ENCODE measurements at places on chromosomes 12 and 14.

GRCh38 chr12:12228402-12228801, 38.4 kb downstream of the LRP6 start:
- DNase-seq: no peak

GRCh38 chr12:19432309-19433170, 6.8 kb upstream of the AEBP2 start:
- DNase-seq: no peak

GRCh38 chr12:120767071-120768024, 41.7 kb downstream of the ACADS start:
- no peak for DNase-seq

DNA sequence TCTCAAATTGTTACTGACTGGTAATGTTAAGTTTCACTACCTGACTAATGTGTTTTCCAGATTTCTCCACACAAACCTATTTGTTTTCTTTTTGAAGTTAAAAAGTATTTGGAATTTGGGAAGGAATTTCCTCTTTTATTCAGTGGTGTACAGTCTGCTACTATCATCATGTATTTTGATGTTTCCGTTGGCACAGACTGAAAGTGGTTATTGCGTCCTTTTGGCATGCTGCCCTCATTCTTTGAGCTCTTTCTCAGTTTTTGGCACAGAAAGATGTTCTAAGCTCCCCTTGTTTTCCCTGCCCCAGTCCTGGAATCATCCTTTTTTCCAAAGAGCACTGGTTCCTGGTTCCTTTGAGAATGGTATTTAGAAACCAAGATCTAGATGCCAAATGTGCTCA, 31.4 kb upstream of the RTRAF start:
- no peak for DNase-seq

- DNase-seq: no peak
Observed at GRCh38 chr12:132563911-132564310, 46.5 kb downstream of the LRCOL1 start.

- DNase-seq: no peak
Observed at GRCh38 chr14:47346849-47347248, 328.6 kb downstream of the MDGA2 start.

- peak; percentile 32 for DNase-seq
Observed at GRCh38 chr12:127381043-127381668, 885.8 kb upstream of the TMEM132C start.

GRCh38 chr12:12901158-12901791, 9.9 kb downstream of the GPRC5A start:
- no peak for DNase-seq

GRCh38 chr14:94795372-94795771, 25.5 kb upstream of the GSC start:
- DNase-seq: no peak

DNA sequence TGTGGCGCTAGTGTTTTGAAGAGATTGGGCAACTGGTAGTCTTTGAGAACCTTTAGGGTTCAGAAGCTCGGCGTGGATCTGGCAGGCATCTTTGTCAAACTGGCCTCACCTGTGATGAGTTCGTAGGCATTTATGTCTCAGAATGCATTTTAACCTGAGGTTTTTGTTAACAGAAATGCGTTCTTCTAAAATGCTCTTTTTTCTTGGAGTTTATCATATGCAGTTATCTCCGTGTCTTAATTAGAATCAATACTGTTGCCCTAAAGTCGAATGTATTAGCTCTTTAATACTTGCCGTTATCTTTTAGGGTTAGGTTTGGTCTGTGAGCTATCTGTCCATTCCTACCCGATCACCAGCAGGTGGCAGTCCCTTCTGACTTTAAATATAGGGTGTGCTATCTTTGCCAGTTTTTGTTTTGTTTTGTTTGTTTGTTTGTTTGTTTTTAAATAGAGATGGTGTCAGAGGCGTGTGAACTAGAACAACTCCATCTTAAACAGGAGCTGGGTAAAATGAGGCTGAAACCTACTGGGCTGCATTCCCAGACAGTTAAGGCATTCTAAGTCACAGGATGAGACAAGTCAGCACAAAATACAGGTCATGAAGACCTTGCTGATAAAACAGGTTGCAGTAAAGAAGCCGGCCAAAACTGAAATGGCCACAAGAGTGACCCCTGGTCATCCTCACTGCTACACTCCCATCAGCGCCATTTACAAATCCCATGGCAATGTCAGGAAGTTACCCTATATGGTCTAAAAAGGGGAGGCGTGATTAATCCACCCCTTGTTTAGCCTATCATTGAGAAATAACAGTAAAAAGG, 1.4 kb downstream of the ATF1 start:
- peak; percentile 50 for DNase-seq

DNA sequence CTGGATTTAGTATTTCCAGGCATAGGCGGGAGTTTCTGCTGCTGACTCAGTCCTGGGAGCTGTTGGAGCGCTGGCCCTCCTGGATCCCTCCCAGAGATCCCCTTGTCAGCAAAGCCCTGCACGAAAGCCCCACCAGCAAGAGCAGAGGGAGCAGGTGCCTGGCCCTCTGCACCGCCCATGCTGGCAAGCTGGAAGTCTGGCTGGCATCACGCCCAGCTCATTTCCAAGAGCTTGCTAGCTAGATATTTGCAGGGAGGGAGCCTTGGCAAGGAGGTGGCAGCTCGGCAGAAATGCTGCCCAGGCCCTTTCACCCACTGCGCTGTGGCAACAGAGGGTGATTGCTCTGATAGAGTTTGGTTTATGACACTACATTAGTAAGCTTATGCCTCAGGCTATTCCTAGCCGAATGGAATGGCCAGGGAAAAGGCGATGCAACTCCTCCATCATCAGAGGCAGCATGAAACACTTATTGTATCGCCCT, 193.9 kb downstream of the EMP1 start:
- no peak for DNase-seq

DNA sequence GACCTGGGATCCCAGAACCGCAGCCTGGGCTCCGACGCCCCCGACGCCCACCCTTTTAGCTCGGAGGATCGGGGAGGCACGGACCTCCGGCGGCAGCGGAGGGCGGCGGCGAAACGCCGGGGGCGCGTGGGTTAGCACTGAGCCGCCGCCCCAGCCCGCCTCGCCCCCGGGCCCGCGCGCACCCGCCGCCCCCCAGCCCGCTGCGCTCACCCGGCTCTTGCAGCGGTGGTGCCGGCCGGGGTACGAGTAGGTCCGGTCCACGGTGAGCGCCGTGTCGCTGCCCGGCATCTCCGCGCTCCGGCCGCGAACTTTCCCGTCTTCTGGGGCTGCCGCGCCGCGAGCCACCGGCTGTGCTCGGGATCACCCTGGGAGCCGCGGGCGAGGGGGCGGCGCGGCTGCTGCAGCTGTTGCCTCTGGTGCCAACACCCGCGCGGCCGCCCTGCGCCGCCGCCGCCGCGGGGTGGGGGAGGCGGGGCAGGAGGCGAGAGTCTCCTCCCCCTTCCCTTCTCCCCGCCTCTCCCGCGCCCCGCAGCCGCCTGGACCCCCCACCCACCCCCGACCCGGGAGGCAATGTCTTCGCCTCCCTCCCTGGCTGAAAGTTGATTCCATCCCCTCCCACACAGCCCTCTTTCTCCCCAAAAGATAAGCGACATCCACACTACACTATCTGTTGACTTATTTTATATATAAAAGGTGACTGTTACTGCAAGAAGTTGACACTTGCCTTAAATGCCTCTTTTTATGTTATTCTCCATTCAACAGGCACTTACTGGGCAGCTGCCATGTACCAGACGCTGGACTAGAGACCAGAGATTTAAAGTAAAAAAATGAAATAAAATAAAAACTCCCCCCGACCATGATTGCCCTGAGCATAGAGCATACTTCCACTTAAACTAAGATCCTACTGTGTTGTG, at the start of gene TMCC3:
TMCC3 (minus strand) TSS at position 415 of the 914 bp plus-strand sequence; CDS start at position 288, 127 bp downstream.
- no peak for DNase-seq

DNA sequence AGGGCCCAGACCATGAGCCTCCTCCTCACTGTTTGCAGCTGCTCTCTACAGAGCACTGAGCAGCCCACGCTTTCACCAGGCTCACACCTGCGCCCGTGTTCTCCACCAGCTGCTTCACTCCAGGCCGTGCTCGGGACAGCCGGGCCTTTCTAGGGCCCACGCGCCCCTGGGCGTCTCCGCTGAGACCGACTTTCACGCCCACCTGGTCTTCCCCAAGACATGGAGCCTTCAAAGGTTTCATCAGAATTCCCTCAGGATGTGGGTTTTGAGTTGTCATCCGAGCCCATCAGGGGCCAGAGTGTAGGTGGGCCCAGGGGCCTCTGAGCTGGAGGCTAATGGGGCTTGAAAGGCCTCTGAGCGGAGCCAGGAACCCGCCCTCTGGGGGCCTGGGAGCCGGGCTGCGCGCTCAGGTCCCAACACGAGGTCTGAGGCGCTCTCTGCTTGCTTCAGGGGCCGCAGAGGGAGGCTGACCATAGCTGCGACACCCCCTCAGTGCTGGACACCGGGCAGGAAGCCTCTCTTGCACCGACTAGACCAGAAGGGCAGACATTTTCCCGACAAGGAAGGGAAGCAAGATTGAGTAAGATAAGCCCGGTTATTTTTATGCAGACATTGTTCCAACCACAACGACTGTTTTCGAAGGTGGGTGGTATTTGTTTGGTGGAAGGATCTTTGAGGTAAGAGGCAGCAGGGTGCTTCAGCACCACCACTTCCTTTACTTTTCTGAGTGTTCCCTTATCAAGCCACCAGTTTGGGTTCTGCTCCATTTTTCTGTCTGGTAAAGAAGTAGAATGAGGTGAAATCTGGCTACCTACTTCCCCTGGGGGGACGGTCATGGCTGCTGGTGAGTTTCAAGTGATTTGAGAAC, 125.0 kb upstream of the FUT8 start:
- no peak for DNase-seq

GRCh38 chr12:114780746-114781399, 96.9 kb upstream of the TBX3 start:
- no peak for DNase-seq

DNA sequence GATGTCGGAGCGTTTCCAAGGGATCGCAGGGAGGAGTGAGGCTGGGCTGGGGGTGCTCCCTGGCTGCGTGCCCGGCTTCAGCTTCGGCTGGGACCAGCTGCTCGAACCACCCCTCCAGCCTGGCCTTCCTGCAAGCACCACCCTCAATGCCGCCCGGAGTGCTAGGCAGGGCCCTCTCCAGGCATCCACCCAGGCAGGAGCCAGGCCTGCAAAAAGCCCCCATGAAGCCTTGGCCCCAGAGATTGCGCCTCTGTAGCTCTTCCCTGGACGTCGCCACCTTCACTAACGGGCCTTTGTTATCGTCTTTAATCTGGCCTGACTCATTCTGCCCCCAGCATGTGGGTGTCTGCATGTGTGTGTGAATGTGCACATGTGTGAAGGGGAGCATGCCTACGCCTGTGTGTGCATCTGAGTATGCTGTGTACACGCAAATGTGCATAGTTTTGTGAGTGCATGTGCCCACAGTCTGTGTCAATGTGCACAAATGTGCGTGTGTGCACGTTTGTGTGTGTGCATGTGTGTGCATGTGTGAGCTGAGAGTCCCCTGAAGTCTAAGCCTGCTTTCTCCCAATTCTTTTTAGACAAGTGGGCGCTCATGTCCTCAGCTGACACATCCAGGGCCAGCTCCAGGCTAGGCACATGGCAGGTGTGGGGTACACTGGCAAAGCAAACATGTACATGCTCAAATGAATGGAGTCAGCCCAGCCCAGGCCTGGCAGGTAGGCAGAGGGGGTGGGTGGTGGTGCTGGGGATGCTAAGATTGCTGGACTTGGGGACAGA, 195.4 kb upstream of the C14orf180 start:
- no peak for DNase-seq

GRCh38 chr12:115194857-115195256, 510.9 kb upstream of the TBX3 start:
- DNase-seq: no peak

DNA sequence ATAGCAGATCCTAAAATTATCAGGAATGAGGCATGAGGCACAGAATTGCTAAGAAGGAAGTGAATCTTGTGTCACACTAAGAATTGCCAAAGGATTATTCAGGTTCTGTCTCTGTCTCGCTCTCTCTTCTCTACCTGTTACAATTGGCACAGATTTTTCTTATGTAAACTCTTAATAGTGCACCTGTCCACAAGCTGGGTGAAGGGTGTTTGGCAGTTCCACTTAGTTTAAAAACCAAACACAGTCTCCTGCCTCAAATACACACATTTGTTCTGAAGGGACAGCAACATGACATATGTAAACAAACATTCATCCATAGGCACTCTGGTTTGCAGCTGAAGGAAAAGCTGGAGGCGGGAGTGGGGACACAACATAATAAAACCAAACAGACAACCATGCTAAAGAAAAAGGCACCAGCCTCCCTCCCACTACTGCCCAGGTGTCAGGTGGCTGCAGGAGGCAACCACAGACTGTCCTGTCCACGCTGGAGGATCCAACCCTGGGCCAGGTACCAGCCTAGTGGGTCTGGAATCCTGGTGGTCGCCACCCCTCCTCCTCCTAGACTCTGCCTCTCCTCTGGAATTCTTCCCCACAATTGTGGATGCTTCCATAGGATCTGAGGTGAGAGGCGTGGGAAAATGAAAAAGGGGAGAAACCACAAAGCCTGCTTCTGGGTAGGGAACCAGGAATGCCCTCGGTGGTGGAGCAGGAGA, 81.2 kb downstream of the TMEM260 start:
- no peak for DNase-seq

DNA sequence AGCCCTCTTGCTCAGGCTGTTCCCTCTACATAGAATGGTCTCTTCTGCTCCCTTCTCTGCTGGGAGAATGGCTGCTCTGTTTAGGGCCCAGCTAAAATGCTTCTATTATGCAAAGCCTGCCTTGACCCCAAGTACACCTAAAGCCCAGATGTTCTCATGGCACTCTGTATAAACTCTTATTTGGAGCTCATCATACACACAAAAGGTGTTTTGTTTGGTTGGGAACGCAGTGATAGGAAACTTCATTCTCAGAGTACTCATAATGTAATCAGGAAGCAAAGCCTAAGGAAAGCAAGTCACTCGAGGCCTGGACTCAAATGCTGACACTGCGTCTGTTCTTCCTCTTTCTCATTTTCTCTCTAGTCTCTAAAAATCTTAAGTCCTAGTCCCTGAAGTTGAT, 38.2 kb upstream of the SYCP3 start:
- no peak for DNase-seq

DNA sequence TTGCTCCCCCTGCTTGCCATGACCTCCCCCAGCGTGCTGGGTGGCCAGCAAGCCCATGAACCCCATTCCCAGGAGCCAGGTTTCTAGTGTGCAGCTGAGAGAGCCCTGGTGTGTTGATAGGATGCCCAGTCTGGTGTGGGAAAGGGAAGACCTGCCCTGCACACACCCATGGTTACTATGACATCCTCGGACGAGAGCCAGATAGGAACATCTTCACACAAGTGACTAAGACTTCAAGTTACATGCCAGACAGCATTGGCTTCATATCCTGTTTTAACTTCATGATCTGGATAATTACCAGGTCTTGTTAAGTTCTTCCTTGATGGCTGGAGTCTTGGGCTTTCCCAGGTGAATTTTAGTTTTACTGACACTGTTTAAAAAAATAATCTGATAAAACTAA, 196.6 kb upstream of the EGLN3 start:
- DNase-seq: no peak

DNA sequence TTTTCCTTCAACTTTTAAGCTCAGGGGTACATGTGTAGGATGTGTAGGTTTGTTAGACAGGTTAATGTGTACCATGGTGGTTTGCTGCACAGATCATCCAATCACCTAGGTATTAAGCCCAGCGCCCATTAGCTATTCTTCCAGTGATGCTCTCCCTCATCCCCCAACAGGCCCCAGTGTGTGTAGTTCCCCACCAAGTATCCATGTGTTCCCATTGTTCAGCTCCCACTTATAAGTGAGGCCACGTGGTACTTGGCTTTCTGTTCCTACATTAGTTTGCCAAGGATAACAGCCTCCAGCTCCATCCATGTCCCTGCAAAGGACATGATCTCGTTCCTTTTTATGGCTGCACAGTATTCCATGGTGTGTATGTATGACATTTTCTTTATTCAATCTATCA, 48.6 kb upstream of the YARS2 start:
- no peak for DNase-seq
